ENCODE measurements at places on chromosomes 1 and 21.

DNA sequence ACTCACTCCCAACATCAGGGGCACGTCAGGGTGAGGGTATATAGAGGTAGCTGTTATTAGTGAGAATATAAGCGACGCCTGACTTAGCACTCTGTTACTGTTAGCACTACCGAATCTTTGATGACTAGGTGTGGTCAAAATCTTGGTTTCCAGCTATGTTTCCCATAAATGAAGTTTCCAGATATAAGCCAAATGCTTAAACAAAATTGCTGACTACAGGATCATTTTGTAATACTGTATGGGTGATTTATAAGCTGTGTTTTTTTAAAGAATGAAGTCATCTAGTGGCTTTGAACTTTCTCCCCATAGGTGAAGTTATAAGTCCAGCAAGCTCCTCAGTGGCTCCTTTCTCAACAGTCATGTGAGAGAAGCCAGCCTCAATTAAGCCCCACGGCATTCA is 23.7 kb downstream of the KCNJ15 start:
- ATAC-seq: peak; percentile 35

DNA sequence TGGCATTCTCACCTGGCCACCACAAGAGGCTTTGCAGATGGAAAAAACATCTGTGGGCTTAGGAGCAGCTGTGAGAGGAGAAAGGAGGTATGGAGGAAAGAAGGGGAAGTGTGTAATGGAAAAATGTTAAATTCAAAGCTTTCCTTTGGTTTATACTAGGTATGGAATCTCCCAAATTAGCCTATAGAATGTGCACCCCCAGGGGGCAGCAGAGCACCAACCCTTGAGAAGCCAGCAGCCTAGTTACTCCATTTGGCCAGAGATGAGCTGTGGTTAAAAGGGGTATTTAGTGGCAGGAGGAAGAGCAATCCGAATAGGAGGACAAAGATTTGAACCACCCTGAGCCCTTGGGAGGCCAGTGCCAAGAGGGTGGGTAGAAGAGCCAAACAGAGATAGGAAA is 97.5 kb upstream of the CTTNBP2NL start:
- ATAC-seq: peak; percentile 71

- ATAC-seq: no peak
These were observed 298.9 kb downstream of the KCNT2 start for GRCh38 chr1:196309386-196309785.

DNA sequence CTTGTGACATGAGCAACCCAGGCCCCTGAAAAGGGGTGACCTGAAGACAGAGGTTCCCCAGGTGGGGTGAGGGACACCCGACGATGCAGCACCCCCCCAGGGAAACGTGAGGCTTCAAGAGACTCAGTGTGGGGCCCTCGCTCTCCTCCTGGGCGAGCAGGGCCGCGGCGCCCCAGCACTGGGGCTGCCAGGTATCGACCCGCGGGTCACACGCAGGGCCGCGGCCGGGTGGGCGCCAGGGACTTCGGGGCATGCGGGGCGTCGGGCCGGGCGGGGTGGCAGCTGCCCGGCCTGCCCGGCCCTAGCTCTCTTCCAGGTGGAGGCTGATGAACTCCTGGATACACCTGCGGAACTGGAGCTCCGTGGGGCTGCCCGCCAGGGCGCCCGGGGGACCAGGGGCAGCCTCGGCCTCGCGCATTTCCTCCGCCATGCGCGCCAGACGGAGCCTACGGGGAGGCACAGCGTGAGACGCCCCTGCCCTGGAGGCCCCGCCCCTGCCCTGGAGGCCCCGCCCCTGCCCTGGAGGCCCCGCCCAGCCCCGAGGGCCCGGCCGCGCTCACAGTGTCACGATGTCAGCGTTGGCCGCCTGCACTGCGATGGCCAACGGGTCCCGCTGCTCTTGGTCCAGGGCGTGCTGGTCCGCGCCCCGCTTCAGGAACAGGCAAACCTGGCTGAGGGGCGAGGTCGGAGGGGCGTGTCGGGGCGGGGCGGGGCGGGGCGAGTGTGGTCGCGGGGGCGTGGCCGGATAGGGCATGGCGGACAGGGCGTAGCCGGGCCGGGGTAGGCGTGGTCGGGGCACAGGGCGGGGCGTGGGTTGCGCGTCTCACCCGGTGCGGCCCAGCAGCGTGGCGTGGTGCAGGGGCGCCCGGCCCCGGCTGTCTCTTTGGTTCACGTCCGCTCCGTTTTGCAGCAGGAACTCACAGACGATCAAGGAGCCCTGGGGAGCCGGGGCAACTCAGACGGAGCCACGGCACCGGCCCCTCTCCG is 13.3 kb downstream of the SCNN1D start:
- peak; percentile 2 for ATAC-seq

GRCh38 chr1:201042779-201043461 is 19.4 kb upstream of the KIF21B start:
- ATAC-seq: peak; percentile 83

GRCh38 chr1:163565166-163565565 is 243.4 kb downstream of the NUF2 start:
- no peak for ATAC-seq

- no peak for ATAC-seq
These were observed 78.8 kb upstream of the ARHGAP29 start for GRCh38 chr1:94316183-94316582.

GRCh38 chr1:185603158-185603557 is 131.0 kb upstream of the HMCN1 start:
- peak; percentile 55 for ATAC-seq

DNA sequence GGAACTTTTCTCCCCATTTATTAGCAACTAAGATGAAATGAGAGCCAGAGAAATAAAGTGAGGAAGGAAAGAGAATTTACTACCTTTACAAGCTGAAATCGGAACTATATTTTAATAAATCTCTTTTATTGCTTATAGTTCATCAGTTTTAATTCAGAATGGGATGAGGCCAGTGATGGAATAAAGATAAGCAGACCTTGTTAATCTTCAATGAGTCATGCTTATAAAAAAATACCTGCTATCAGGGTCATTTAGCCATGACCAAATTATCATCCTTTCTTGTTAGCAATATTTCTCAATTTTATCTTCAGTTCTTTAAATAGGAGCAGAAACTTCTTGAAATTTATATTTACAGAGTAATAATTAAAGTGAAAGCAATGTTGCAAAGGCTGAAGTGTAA is 26.1 kb downstream of the RGS4 start:
- ATAC-seq: no peak

DNA sequence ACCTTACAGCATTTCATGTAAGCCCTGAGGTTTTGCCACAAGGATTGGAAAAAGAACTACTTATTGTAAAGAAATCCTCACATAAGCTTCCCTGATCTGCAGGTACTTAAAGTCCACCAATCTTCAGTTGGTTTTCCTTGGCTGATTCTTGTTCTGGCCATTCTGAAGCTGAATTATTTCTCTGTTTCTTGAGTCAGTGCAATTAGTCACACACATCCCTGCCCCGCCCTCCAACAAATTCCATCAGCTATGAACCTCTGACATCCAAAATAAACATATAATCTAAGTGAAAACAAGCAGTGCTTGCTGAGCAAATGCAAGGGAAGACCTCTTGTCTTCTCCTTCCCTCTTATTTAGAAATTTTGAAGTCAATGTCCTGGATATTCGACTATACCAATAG is 8.2 kb upstream of the FNDC7 start:
- peak; percentile 73 for ATAC-seq

DNA sequence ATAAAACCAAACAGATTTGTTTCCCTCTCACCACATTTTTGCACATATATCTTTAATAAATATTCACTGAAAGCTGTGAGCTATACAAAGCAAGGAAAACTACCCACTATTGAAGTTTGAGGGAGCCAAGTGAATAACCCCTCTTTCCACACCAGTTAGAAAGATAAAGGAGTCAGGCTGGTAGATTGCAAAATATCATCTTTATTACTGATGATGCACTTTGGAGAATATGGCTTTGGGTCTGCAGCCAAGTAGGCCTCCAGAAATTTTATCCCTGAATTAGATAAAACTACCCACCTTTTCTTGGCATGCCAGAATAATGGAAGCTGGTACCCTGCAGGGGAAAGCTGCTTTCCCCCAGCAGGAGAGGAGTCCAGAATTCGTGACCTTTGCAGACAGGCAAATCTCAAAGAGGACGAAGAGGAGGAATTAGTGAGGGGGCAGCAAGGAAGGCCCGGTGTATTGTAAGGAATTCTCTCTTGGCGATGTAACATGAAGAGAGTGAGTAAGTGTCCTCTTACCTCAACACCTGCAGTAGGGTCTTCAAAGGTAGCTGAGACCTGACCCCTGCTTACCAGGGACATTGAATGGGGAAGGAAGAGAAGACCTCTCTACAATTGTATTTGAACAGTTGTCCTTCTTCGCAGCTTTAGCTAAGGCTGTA is 84.7 kb downstream of the LRRC8D start:
- ATAC-seq: no peak

DNA sequence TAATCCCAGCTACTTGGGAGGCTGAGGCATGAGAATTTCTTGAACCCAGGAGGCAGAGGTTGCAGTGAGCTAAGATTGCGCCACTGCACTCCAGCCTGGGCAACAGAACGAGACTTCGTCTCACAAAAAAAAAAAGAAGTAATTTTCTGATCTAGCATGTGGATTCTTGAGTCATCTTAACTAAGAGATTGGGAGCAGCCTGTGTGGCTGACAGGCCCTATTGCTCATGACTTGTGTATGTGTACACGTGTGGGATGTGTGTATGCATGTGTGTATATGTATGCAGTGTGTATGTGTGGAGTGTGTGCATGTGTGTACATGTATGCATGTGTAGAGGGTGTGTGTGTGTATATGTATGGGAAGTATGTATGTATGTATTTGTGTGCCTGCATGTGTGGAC is 29.5 kb downstream of the DOP1B start:
- peak; percentile 23 for ATAC-seq

- ATAC-seq: no peak
These were observed 2154.7 kb downstream of the MRPL39 start for GRCh38 chr21:23452384-23453083.

- peak; percentile 41 for ATAC-seq
These were observed 16.3 kb downstream of the BATF3 start for GRCh38 chr1:212683357-212683722.

DNA sequence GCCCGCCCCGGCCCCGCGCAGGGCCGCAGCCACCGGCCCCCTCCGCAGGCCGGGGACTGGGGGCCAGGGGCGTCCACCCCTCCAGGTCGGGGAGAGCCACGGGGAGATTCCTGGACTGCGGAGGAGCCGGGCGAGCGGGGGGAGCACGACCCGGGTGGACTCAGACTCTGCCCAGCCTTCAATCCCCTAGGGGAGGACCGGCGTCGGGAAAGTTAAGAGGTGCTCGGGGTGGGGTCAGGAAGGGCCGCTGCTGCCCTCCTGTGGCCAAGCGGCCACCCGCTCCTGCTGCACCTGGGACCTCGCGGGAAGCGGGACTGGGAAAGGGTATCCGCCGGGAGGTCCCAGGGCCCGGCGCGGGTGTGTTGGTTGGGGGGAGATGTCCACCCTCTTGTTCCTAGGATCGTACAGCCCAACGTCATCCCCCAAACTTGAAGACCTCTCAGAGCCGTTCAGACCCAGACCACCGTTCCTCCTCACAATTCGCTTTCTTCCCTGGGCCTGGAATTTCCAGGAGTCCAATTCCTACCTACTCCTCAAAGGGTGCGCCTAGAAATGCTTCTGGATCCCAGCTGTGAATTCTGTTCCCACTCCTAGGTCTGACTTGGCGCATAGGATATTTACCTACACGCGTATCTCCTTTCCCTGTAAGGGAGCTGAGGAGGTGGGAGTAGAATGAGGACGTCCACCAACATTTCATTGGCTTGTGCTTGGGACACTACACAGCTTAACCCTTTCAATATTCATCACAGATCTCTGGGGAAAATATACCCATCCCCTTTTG is 484 bp upstream of the RHOC start:
- peak; percentile 67 for ATAC-seq

- ATAC-seq: no peak
These were observed 6.2 kb upstream of the AADACL3 start for GRCh38 chr1:12709696-12710095.

- ATAC-seq: peak; percentile 26
These were observed 1.0 kb downstream of the ST6GALNAC5 start for GRCh38 chr1:76868154-76868882.

GRCh38 chr1:152048416-152049009 is 11.7 kb upstream of the S100A11 start:
- peak; percentile 79 for ATAC-seq

- no peak for ATAC-seq
These were observed 23.9 kb upstream of the RUNX1 start for GRCh38 chr21:35072960-35073359.

DNA sequence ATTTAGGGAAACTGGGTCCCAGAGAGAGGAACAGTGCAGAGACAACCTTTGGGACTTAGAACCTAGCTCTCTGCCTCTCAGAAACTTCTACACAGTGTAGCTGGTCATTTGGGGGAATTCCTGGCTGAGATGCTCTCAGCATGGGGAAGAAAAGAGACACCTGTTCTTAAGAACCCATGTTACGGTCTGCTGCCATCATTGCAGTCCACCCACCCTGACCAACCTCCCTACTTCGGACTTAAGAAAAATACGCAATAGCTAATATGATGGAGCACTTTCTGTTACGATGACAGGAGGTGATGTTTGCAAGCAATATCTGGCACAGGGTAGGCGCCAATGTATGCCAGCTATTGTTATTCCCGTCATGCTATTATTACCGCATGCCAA is 177.9 kb downstream of the IGSF21 start:
- no peak for ATAC-seq

- no peak for ATAC-seq
These were observed 69.2 kb downstream of the SCCPDH start for GRCh38 chr1:246793356-246793896.

DNA sequence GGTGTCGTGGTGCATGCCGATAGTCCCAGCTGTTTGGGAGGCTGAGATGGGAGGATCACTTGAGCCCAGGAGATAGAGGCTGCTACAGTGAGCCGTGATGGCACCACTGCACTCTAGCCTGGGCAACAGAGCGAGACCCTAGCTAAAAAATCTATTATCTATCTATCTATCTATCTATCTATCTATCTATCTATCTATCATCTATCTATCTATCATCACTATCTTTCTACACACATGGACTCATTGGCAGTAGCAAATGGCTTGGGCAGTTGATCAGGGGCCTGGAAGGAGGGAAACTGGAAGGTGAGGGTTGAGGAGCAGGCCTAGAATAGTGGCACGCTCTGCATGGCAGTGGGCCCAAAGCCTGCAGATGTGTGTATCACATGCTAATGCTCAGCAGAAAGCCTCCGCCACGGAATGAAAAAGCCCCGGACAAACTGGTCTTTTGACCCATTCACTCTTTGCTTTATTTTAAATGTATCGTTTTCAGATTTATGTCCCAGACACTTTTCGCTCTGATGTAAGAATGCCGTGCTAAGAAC is 7.3 kb upstream of the HUNK start:
- ATAC-seq: no peak

DNA sequence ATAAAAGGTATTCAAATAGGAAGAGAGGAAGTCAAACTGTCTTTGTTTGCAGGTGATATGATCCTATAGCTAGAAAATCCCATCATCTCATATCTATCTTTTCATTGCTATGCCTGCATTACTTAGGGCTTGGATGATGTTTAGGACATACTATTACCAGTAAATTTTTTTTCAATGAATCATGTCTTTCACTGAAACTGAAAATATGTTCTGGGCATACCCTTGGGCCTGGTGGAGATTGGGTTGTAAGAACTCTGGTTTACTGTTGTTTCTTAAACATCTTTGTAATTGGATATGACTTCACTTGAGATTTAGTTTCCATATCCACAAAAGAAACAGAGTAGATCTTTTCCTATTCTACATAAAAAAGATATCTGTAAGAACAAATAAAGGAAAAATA is 502.2 kb upstream of the PRMT6 start:
- ATAC-seq: no peak

- ATAC-seq: no peak
These were observed 37.0 kb downstream of the AGO4 start for GRCh38 chr1:35844826-35845225.

GRCh38 chr1:221292652-221293051 is 413.4 kb downstream of the HLX start:
- no peak for ATAC-seq
